ENCODE measurements at places on chromosomes 5 and 9. TPM values are rescaled to one million over a fixed set of nuclear protein-coding genes. Genes with fewer than 3 reads are reported as not detected.

Gene CKS2
- 221 TPM for total RNA-seq

GRCh38 chr5:7714119-7714518, 136.8 kb downstream of the CFAP90 start:
- H3K36me3 ChIP-seq = no peaks in the 10 kb centered on the region
- H3K4me1 ChIP-seq = no peaks in the 10 kb centered on the region
- H3K27ac ChIP-seq = no peak overlapping the region
- H3K4me3 ChIP-seq = no peak overlapping the region

- no peak overlapping the region for H3K27ac ChIP-seq
- no peaks in the 10 kb centered on the region for H3K4me1 ChIP-seq
- H3K4me3 ChIP-seq = no peak overlapping the region
- DNase-seq = no peak
- H3K27me3 ChIP-seq = no peaks in the 10 kb centered on the region
These were observed 73.4 kb upstream of the ATG10 start for GRCh38 chr5:81898403-81898802.

Gene FIBCD1
- total RNA-seq = not detected

Gene TRIM52
- 13.2 TPM for total RNA-seq

Gene GZMA
- 17.8 TPM for total RNA-seq

- no peaks in the 10 kb centered on the region for H3K27me3 ChIP-seq
- H3K36me3 ChIP-seq = peaks cover 66% of the 10 kb centered on the region
These were observed 3.1 kb upstream of the FAM120AOS start for GRCh38 chr9:93456504-93456903.

DNA sequence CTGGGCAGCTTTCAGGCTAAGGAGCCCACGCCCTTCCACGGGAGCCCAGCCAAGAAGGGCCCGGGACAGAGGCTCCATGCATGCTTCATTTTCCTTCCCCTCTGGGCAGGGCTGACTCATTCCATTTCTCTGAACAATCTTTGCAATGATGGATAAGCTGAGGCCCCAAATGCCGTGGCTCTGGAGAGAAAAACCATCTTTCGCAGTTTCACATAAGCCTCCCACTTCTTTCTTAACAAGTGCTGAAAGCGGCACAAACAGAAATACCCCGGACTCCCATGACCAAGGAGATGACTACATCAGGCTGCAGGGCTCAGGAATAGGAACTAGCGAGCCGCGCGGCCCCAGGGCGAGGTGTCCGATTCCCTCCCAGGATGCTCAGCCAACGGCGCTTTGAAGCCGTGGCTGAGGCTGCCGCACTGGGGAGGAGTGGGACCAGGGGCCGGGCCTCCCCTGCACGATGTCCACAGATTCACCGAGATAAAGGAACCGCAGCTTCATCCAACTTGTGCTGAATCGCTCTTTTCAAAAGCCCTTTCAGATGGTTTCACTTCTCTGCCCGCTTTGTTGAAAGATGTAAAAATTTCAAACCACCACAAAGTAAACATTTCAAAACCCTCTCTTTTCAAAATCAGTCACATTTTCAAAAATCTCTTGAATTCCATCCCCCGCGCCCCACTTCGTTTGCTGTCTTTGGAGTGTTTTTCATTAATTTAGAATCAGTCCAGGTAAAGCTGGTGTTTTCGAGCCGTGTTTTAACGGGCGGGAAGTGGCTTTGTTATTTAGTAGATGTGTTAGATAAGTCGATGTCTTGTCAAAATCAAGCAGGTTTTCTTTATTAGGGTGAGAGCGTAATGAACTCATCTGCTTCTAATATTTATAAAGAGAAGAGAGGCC, 96.5 kb upstream of the LMX1B start:
- H3K4me3 ChIP-seq = peak overlapping the region; percentile 61
- peaks cover 54% of the 10 kb centered on the region for H3K27me3 ChIP-seq
- H3K36me3 ChIP-seq = no peaks in the 10 kb centered on the region

DNA sequence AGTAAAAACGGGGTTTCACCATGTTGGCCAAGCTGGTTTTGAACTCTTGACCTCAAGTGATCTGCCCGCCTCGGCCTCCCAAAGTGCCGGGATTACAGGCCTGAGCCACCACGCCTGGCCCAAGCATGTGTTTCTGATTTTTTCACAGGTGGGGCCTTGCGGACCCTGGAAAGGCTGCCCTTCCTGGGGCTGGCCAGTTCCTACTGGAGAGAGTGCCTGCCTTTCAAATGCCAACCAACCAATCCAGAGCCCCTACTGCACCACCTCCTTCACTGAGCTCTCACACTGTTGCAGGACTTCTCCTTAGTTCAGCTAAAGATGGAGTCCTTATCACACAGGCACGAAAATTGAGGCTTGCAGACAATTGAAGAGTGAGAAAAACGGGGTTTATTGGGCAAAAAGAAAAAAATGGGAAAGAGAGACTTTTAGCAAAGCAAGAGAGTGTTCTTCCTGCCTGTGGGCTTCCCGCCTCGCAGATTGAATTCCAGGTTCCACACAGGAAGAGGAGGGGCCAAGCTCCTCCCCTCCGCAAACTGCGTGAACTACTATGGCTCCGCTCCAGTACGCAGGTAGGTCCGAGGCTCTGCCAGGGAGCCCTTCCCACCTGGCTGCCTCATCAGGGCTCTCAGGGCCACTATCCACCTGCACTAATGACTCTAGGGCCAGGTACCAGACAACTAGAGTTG, 8.3 kb upstream of the CMBL start:
- no peaks in the 10 kb centered on the region for H3K36me3 ChIP-seq
- H3K27ac ChIP-seq = no peak overlapping the region
- H3K4me1 ChIP-seq = no peaks in the 10 kb centered on the region
- H3K27me3 ChIP-seq = peaks cover 4% of the 10 kb centered on the region
- no peak for DNase-seq
